ENCODE measurements at places on chromosomes 1 and 21.

DNA sequence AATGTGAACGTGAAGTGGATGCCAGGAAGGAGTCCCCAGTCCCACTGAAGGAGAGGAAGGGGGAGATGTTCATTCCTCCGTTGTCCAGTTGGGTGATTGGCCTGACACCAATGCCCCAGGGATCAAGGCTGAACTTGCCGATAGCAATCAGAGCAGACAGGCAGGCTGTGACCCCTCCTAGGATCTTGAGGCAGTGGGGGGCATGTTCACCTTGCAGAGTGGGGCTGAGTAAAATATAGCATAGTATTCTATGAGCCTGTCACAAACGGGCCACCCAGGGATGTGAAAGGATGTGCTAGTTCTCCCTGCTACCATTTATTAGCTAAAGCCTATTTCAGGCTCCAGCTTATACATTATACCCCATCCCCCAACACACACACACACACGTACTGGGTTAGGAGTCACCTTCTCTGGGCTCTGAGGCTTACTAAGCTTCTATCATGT, 80.7 kb upstream of the CD34 start:
- no peak for DNase-seq

DNA sequence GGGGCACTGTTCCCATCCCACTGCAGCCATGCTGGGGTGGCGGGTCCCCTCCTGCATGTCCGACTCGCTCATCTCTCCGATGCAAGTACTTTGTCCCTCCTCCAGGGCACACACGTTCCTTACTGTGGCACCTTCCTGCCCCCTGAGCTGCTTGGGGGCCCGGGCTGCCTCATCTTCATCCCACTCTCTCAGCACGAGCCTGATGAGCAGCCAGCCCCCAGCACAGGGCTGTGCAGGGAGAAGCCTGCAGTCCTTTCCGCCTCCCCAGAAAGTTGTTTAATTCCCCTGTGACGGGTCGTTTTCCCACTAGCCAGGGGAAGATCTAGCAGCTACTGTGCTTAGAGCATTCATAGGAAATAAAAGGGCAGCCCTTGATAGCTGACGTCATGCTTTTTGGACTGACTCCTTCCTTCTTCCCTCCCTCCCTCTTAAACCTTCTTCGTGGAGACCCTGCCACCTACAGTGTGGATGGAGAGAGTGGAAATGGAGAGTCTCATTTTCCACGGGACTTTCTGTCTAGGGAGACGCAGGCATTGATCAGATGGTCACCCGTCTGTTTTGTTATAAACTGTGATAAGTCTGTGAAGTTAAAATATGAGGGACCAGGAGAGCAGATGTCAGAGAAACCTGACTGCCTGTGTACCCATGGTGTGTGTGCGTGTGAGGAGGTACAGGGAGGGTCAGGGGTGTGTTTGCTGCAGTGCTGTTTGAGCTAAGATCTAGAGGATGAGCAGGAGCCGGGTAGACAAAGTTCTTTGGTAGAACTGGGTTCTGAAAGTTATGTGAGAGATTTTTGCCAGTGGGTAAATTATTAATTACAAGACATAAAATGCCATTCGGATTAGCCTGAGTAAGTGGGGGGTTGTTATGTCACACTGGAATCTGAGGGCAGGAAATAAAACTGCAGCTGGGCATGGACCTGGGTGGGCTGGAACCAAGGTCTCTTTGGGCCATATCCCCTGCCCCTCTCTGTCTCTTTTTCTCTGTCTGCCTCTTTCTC, 34.3 kb downstream of the GPR137B start:
- no peak for DNase-seq

- DNase-seq: no peak
Measured at GRCh38 chr21:36504067-36505058, 24.4 kb upstream of the CLDN14 start.

DNA sequence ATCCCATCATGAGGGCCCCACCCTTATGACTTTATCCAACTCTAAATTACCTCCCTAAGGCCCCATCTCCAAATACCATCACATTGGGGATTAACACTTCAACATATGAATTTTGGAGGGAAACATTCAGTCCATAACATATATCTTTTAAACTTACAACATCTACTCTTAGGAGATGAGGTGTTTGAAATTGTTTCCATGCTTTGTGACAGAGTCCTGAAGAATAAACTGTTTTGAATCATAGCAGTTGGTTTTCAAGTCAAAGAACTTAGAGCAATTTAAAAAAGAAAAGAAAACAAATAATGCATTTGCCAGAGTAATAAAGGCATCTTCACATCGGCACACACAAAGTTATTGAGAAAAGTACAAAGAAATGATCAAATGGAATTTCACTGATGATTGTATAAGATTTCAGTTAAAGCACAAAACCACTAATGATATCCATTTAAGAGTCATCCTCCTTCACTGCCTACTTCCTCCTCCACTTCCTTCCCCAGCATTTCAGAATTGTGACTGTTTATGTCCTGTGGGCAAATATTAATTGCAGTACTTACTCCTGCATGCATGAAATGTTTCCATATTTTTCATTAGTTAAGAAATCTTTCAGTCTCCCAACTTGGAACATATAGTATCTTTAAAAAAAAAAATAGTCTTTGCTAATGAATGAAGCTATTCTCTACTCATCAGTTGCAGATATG, 202.0 kb downstream of the LRRC40 start:
- no peak for DNase-seq

GRCh38 chr1:94636624-94637023, 95.1 kb upstream of the F3 start:
- no peak for DNase-seq

- DNase-seq: no peak
Measured at GRCh38 chr1:239647964-239648632, 261.7 kb downstream of the CHRM3 start.

DNA sequence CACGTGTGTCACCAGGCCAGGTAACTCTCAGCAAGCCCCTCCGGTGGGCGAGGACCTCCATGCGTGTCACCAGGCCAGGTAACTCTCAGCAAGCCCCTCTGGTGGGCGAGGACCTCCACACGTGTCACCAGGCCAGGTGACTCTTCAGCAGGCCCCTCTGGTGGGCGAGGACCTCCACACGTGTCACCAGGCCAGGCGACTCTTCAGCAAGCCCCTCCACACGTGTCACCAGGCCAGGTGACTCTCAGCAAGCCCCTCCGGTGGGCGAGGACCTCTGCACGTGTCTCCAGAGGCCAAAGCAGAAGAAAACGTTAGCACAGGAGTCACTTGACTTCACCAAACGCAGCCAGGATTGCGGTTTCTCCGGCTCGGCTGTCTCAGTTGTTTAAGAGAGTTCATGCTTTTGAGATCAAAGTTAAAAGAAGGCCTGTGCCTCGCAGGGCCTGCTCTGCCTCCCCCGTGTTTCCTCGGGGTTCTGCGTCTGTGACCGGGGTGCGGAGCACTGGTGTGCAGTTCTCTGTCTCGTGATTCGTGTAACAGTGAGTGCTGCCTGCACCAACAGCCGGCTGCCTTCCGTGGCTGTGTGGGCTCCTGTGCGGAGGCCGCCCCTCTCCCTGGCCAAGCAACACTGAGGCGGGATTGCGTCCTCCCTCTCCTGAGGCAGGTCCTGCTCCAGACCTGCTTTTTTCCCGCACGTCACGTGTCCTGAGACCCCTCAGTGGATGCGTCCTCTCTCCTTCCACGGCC, 56.6 kb downstream of the PRKCZ start:
- no peak for DNase-seq

GRCh38 chr21:27047283-27047657, 80.4 kb upstream of the ADAMTS5 start:
- peak; percentile 7 for DNase-seq

Data from LNCaP clone FGC (cell line).